H1 (cell line): ENCODE measurements at places on chromosomes 5 and 9.

DNA sequence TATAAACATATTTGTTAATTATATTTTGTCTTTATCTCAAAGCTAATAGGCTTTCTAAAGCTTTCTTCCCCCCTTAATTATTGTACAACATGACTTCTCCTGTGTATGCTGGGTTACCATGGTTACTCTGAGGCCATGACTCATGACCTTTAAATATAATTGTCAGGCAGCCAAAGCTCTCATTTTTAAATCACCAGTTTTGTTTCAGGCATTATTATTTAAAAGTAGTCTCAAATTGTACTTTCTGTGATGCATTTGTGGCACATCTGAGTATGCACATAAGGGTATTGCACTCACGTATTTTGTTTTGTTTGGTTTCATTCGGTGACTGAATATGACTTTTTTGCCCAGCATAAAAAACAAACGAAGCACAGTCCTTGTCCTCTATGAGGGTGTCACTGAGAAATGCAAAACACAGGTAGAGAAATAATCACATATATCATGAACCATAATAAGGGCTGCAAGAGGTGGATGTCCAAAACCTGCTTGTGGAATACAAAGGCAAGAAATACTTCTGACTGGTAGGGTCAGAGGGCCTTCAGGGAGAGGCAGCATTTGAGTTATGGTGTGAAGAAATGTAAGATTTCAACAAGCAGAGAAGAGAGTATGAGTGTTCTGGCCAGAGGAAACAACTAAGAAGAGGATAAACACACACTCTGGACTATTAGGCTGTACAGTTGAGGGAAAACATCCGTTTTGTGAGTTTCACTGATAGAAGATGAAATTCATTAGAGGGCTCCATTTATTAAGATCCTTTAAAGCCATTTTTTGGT, 2.1 kb downstream of the CCDC192 start:
- no peak for DNase-seq
- peaks cover 1% of the 10 kb centered on the region for H3K27me3 ChIP-seq
- no peak overlapping the region for H3K4me3 ChIP-seq
- H3K4me1 ChIP-seq: no peaks in the 10 kb centered on the region

DNA sequence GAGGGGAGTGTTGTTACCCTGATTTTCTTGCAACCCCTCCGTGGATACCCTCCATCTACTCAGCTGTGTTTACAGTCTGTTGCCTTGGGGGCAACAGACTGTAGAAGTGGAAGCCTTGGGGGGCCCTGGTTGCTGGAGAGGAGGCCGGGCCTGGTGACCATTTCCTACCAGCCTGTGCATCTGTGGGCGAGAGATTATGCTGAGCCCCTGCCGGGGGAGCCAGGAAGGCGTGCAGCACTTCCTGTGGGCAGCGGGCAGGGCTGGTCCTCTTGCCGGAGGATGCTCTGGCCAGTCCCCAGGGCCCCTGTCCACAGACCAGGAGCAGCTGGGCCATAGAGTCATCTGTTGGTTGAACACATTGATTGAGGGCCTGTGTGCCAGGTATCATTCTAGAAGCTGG, 11.1 kb downstream of the ERGIC1 start:
- H3K36me3 ChIP-seq: no peaks in the 10 kb centered on the region
- H3K4me1 ChIP-seq: no peaks in the 10 kb centered on the region; the same call in 1 of the 2 replicates
- no peak for DNase-seq

DNA sequence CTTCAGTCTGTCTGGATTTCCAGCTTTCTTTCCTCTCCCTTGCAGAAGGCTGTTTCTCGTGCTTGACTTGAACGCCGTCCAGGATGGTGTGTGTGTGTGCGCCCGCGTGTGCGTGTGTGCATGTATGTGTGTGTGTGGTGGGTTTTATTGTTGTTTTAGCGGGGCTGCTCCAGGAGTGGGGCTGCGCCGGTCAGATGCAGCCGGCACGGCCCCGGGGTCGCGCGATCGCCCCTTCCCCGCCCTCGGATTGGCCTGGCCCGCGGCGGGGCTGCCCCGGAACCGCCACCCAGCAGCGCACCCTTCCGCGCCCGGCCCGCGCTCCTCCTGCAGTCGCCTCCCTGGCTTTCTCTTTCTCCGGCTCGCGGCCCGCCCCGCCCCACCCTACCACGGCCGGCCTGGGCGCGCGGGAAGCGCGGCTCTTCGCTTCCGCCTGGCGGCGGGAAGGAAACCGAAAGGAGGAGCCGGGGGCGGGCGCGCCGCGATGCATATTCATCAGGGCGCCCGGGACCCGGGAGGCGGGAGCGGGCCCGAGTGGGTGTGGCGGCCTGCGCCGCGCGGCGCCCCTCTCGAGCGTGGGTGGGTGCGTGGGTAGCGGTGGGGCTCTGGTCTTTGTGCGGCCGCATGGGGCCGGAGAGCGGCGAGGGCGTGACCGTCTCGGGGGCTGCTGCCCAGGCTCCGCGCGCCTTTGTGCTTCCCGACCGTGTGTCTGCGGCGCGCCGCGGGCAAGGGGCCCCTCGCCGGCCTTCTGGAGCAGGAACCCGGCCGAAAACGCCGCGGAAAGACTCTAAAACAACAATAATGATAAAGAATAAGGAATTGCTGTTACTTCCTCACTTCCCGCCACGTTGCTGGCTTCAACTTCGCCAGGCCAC, 8.5 kb upstream of the NFIB start:
- peak overlapping the region; percentile 76 for H3K4me3 ChIP-seq
- peak overlapping the region; percentile 78; the same call in 1 of the 2 replicates for H3K27ac ChIP-seq
- no peaks in the 10 kb centered on the region for H3K27me3 ChIP-seq
- H3K4me1 ChIP-seq: peaks cover 13% of the 10 kb centered on the region

GRCh38 chr5:72840041-72840440, 23.6 kb downstream of the TNPO1 start:
- H3K27ac ChIP-seq: no peak overlapping the region
- H3K36me3 ChIP-seq: no peaks in the 10 kb centered on the region
- no peak overlapping the region for H3K4me3 ChIP-seq
- H3K27me3 ChIP-seq: no peaks in the 10 kb centered on the region

GRCh38 chr5:88474574-88474973, 205.9 kb upstream of the TMEM161B start:
- no peaks in the 10 kb centered on the region for H3K36me3 ChIP-seq
- no peak overlapping the region for H3K27ac ChIP-seq
- no peaks in the 10 kb centered on the region for H3K4me1 ChIP-seq
- no peaks in the 10 kb centered on the region for H3K27me3 ChIP-seq

- DNase-seq: peak; percentile 70
- no peaks in the 10 kb centered on the region for H3K27me3 ChIP-seq
- H3K36me3 ChIP-seq: no peaks in the 10 kb centered on the region
These were observed 813 bp downstream of the GNAQ start for GRCh38 chr9:78030553-78031443.

- DNase-seq: no peak
- no peaks in the 10 kb centered on the region for H3K27me3 ChIP-seq
- peaks cover 70% of the 10 kb centered on the region for H3K36me3 ChIP-seq
- H3K4me1 ChIP-seq: no peaks in the 10 kb centered on the region
- H3K27ac ChIP-seq: no peak overlapping the region
These were observed 20.9 kb downstream of the BRD9 start for GRCh38 chr5:871596-872298.

DNA sequence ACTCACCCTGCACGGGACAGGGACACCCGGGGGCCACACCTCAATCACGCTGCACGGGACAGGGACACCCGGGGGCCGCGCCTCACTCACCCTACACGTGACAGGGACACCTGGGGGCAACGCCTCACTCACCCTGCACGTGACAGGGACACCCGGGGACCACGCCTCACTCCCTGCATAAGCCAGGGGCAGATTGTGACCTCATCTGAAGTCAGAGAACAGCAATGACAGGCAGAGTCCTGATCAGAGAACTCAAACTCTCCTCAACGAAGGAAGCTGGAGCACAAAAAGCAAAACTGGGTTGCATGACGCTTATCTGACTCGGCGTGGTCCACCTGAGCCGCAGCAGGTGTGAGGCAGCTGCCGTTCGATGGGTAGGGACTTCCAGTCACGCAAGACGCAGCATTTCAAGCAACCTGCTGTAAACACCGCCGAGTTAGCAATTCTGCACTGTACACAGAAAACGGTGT, 3.2 kb downstream of the TERT start:
- no peak overlapping the region for H3K4me3 ChIP-seq
- H3K27me3 ChIP-seq: peaks cover 5% of the 10 kb centered on the region
- H3K36me3 ChIP-seq: no peaks in the 10 kb centered on the region; the same call in 1 of the 2 replicates
- DNase-seq: peak; percentile 37
- no peak overlapping the region for H3K27ac ChIP-seq

DNA sequence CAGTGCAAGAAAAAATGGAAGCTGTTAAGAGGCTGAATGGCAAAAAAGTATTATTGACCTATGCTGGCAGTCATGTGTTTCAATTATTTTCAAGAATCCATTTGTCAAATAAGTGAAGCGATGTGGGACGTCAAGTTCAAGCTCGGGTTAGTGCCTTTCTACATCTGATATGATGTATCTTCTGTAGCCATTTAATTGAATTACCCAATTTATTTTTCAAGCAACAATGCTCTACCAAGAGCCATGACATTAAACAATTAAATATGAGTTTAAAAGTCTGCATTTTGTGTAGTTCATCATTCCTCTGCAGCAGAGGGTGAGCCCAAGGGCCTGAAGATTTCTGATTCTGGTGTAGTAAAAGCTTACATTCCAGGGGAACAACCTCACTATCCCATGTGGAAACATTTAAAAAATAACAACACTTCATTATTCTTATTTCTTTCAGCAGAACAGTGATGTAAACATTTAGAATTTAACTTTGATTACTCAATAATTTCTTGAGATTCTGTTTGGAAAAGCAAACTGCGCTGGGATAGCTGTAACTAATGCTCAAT, 619.7 kb upstream of the ARRDC3 start:
- no peaks in the 10 kb centered on the region for H3K4me1 ChIP-seq
- H3K27ac ChIP-seq: no peak overlapping the region
- no peaks in the 10 kb centered on the region for H3K36me3 ChIP-seq
- H3K27me3 ChIP-seq: no peaks in the 10 kb centered on the region
- no peak for DNase-seq

- peaks cover 4% of the 10 kb centered on the region; the same call in 1 of the 2 replicates for H3K4me1 ChIP-seq
- no peaks in the 10 kb centered on the region for H3K27me3 ChIP-seq
- H3K4me3 ChIP-seq: no peak overlapping the region
- H3K27ac ChIP-seq: no peak overlapping the region
- DNase-seq: no peak
- H3K36me3 ChIP-seq: no peaks in the 10 kb centered on the region; the same call in 1 of the 2 replicates
These were observed 218.0 kb downstream of the FANCC start for GRCh38 chr9:95099321-95100070.

- no peak overlapping the region for H3K27ac ChIP-seq
- H3K4me3 ChIP-seq: no peak overlapping the region
- H3K36me3 ChIP-seq: no peaks in the 10 kb centered on the region
- H3K27me3 ChIP-seq: no peaks in the 10 kb centered on the region
- no peak for DNase-seq
These were observed 55.9 kb downstream of the IRF1 start for GRCh38 chr5:132434416-132435286.

GRCh38 chr5:139664086-139664693, 16.0 kb downstream of the CXXC5 start:
- no peaks in the 10 kb centered on the region for H3K36me3 ChIP-seq
- no peak overlapping the region for H3K27ac ChIP-seq
- H3K4me1 ChIP-seq: peaks cover 46% of the 10 kb centered on the region
- no peak for DNase-seq
- H3K27me3 ChIP-seq: no peaks in the 10 kb centered on the region

DNA sequence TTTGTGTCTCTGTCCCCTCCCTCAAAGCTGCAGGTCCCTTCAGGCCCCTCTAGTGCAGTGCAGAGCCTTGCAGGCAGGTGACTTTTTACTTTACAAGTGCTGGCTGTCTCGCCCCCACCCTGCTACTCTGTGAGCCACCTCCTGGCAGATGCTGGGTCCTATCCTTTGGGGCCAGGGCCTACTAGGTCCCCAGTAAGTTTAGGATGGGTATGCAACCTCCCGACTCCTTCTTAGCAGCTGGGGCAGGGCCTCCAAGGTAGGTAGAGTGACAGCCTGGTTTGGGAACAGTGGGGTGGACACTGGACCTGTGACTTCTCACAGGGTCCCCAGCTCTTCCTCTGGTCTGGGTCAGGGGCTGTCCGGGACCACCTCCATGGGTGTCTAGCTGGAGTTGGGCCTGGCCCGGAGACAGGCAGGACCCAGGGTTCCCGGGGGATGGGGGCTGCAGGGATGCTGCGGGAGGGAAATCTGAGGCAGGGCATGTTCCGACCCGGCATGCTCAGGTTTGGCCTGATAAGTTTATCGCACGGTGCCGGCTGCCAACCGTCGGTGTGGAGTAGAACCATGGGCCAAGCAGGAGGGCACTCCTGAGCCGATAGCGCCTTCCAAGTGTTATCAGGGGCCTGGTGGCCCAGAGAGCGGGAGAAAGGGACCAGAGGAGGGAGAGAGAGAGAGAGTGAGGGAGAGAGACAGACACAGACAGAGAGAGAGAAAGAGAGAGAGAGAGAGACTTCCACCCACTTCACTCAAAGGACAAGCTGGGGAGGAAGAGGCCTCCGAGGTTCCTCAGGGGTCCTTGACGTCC, 20.5 kb downstream of the GFI1B start:
- no peak for DNase-seq
- peaks cover 16% of the 10 kb centered on the region for H3K27me3 ChIP-seq
- H3K27ac ChIP-seq: no peak overlapping the region
- peaks cover 23% of the 10 kb centered on the region for H3K4me1 ChIP-seq
- H3K36me3 ChIP-seq: no peaks in the 10 kb centered on the region
- no peak overlapping the region for H3K4me3 ChIP-seq

DNA sequence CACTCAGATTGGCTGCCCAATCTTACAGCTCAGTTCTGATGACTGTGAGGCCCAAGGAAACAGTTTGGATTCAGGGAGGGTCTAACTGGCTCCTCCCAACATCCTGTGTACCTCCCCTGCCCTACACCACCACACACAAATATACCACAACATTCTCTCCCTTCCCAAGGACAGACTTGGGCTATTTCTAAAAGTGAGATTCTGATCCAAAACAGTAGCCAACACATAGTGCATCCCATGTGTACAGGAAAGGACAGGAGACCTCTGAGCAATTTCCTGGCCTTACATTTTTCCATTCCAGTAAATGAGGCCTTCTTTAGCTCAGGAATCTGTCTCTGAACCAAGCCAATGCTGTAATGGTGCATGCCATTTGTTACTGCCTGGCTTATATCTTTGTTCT, 20.8 kb downstream of the ZNF366 start:
- H3K4me3 ChIP-seq: no peak overlapping the region
- H3K27ac ChIP-seq: no peak overlapping the region
- H3K27me3 ChIP-seq: no peaks in the 10 kb centered on the region
- 0 out of 2 replicates have a peak, but pooled peaks cover 4% of the 10 kb centered on the region for H3K4me1 ChIP-seq

GRCh38 chr9:1606253-1606652, 408.9 kb upstream of the SMARCA2 start:
- H3K4me1 ChIP-seq: no peaks in the 10 kb centered on the region
- no peak for DNase-seq
- H3K27ac ChIP-seq: no peak overlapping the region

- no peaks in the 10 kb centered on the region for H3K27me3 ChIP-seq
- peaks cover 4% of the 10 kb centered on the region for H3K4me1 ChIP-seq
- no peak overlapping the region for H3K4me3 ChIP-seq
- H3K27ac ChIP-seq: no peak overlapping the region
These were observed 14.5 kb upstream of the RPL26L1 start for GRCh38 chr5:172944741-172945140.

DNA sequence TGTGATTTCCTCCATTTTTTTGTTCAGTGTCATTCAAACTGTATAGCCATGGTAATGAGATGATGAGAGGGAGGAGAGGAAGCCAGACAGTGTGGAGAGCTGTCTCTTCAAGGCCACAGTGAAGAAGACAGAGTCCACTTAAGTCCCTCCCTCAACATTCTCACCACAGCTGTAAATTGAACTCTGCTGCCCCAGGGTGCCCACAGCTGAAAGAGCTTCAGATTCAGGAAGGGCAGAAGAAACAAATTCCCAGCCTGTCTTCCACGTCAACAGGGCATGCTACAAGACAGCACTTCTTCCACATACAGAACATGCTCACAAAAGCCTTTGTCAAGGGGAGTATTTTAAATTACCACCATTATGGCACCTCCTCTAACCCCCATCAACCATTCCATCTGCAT, 100.4 kb downstream of the KLHL3 start:
- no peaks in the 10 kb centered on the region for H3K27me3 ChIP-seq
- no peak overlapping the region for H3K4me3 ChIP-seq
- H3K27ac ChIP-seq: no peak overlapping the region
- H3K36me3 ChIP-seq: no peaks in the 10 kb centered on the region
- DNase-seq: no peak
- H3K4me1 ChIP-seq: no peaks in the 10 kb centered on the region
